ENCODE measurements at places on chromosomes 3 and 15.

- no peak for DNase-seq
These were observed 35.3 kb downstream of the TUBGCP4 start for GRCh38 chr15:43406189-43406588.

- DNase-seq = no peak
These were observed 2.2 kb downstream of the FAH start for GRCh38 chr15:80155001-80155377.

- no peak for DNase-seq
These were observed 80.8 kb upstream of the SKOR1 start for GRCh38 chr15:67744331-67745072.

GRCh38 chr15:90058308-90058707 is 44.0 kb downstream of the IDH2 start:
- no peak for DNase-seq

DNA sequence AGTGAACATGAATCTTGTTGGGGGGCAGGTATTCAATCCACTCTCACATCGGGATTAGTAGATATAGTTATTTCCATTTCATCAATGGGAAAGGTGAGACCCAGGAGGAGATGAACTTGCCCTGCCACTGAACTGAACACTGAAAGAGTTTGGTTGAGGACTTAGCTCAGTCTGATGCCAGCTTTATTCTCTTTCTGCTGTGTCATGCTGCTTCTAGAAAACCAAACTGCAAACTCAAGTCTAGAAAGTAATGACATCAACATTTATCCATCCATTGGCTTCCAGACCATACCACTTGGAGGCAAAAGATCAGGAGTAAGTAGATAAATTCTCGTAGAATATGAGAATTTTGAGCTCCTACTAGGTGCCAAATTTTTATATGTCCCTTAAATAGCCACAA is 288.0 kb upstream of the CTNNB1 start:
- DNase-seq = no peak

GRCh38 chr3:185630182-185630622 is 44.1 kb downstream of the SENP2 start:
- no peak for DNase-seq

DNA sequence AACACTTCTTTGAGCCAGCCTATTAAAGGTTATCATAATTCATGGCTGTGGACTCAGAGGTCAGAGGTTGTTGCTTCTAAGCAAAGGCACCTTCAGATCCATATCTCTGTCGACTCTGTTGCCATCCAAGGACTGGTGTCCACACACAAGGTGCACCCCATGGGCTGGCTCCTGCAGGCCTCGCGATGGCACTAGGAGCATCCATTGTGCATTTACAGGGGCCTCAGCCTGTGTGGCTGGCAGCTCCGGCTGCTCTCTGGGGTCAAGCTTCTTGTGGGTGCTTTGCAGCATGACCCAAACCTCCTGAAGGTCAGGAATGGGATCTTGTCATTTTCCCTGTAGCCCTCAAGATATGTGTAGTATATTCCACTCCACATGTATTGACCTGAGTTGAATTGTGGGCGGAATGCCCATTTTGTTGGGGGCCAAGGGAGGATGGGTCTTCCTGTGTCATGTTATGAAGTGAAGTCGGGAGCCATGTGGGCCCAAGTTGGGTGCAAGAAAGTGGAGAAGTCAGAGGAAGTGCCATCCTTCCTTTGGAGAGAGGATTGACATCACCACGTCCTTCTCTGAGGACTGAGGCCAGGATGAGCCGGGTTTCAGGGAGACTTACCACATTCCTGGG is 43.9 kb downstream of the CHDH start:
- no peak for DNase-seq

- no peak for DNase-seq
These were observed 218.4 kb downstream of the SOX2 start for GRCh38 chr3:181930105-181930504.

DNA sequence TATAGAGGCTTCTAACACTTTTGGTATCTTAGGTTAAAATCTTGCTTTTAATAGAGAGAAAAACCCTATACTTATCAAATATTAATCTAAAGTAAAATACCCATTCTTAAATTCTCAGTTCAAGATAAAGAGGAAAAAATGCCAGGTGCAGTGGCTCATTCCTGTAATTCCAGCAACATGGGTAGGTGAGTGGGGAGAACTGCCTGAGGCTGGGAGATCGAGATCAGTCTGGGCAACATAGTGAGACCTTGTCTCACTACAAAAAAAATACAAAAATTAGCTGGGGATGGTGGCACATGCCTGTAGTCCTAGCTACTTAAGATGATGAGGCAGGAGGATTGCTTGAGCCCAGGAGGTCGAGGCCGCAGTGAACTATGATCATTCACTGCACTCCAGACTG is 135.8 kb downstream of the CLASP2 start:
- DNase-seq = no peak

DNA sequence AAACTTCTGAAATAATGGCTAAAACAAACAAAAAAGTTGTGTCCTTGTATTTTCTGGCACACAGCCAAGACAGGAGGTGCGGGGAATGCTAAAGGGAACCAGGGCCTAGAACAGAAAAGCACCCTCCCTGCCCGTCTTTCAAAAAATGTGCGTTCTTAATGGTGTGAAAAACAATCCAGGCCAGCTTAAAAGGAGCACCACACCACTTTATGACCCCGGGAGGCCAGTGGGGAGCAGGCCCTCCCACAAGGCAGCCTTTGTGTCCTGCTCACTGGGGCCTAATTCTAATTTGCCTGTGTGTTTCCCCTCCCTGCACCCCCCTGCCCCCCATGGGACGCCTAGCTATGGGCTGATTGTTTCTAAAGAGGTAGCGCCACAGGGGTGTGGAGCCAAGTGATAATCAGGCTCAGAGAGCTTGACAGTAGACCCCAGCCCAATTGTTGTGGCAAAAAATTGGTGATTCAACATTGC is 181.4 kb downstream of the GREM1 start:
- DNase-seq = no peak

- DNase-seq = no peak
These were observed 168.3 kb downstream of the SLCO3A1 start for GRCh38 chr15:92021792-92022191.

- DNase-seq = no peak
These were observed 48.4 kb upstream of the TRAK1 start for GRCh38 chr3:42042747-42043098.

- no peak for DNase-seq
These were observed 74.0 kb downstream of the TFRC start for GRCh38 chr3:196007744-196008335.

DNA sequence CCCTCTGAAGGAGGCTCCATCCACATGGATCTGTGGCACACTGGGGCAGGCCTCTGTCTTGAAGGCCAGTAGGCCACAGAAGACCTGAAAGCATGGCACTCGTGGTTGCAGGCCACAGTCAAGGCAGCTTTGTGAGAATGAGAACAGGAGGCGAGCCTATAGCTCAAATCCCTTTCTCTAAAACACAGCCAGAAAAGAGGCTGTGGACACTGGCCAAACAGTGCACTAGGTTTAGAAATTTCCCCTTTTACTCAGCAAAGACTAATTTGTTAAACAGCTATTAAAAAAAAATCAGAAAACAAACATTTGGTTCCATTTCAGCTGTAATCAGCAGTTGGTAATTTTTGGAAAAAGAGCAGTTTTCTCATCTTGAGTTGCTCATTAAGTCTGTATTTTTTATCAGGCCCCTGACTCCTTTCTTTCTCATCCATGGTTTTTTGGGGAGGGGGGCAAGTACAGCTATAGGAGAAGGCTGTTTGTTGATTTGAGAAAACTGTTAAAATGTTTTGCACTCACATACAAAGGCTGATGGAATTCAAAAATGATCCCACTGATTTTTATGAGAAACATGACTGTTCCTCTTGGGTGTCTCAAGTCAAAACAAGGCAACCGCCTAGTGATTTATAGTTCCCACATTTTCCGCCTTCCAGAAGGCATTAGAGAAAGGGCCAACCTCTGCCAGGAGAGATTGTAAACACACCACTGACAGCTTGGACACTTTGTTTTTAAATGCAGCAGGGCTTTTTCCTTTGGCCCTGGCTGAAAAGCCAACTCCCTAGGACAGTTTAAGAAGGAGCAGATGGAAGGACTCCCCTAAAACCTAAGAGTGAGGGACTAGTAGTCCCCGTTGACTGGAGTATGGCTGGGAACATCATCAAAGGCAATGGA is 28.1 kb downstream of the PARP16 start:
- no peak for DNase-seq

GRCh38 chr3:184058029-184058428 is 5.2 kb downstream of the HTR3C start:
- no peak for DNase-seq

DNA sequence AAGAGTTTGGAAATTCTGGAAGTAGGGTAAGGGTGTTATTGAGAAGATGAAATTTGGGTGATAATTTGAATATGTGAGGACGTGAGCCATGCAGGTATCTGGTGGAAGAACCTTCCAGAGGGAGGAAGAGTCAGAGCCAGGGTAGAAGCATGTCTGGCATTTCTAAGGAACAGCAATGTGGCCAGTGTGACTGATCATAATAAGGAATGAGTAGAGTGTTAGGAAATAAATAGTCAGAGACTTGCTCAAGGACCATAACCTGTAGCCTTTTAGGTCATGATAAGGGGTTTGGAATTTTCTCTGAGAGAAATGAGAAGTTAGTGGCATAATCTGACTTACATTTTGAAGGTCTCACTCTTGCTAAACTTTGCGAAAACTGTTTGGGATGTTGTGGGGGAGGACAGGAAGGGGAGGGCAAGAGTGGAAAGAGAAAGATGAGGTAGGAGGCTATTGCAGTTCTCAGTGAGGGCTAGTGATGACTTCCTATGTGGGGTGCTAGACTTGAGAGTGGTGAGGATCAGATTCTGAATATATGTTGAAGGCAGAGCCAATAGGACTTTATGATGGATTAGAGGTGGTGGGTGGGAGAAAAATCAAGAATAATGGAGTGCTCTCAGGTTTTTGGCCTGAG is 568.3 kb downstream of the AGBL1 start:
- no peak for DNase-seq

GRCh38 chr15:55770261-55770660 is 27.3 kb upstream of the PRTG start:
- DNase-seq = no peak

DNA sequence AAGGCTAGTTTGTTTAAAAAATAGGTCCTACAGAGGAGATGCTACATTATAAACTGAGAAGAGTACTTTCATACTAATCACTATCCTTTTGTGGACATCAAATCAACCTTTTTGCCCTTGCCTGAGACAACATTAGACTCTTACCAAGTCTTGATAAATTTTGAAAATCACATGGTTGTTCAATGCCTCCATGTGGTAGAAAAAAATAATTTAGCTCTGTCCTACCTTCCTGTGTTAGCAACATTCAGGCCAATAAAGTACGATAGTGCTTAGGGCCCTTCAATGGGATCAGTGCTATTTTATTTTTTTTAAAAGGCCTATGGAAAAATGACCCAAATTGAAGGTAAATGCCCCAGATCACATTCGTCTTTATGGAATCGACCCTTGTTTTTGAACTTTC is 5.0 kb upstream of the UBE2E1 start:
- DNase-seq = no peak

- no peak for DNase-seq
These were observed 109.4 kb downstream of the LRTM1 start for GRCh38 chr3:54818486-54818885.

GRCh38 chr15:77563623-77564156 is 69.0 kb downstream of the LINGO1 start:
- no peak for DNase-seq

DNA sequence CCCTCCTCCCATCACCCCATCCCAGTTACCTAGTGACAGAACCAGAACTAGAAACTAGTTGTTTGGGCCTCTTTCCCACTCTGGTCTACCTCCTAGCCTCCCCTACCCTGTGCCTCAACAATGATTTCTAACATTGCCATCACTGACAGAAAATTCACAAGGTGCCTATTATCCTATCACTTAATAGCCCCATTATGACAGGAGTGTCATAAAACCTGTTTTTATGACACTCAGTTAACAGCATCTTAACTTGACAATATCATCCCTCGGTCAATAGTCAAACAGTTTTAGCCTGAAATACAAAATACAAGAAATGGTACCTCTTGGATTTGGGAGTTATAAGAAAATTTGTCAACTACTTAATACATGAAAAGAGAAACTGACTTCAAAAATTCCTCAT is 46.5 kb downstream of the ULK4 start:
- DNase-seq = no peak

DNA sequence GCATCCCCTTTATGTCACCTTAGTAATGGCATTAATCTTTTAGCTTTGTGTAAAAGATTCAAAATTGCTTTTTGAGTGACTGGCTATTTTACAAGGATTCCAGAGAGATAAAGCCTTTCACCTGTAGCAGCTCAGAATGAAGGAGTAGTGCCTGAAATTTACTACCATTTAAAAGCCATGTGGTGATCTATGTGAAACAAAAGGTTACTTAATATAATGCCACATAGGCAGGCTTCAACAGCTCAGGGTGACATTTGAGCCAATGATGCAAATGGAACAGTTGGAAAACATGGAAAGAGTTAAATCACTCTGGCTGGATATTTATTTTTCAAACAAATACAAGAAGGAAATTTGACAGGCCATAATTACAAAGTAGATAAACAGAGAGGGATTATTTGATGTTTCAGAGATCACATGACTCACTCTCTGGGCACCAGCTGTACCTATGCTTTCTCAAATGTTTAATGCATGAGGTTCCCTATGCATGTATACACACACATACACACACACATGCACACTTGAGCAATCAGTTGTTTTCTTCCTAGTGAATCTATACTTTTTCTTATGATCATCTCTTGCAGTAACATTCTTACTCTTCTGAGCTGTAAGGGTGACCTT is 171.5 kb downstream of the ZMAT3 start:
- DNase-seq = no peak

Data from activated naive CD4-positive, alpha-beta T cell treated with anti-CD3 and anti-CD28 coated beads, Interleukin-2, amount 50 U/mL, for 72 hours (primary cell).